ENCODE measurements at places on chromosomes 11 and 22.
A peak's percentile ranks its signal among the peaks of the same experiment; 100 is the strongest.

GRCh38 chr11:31921081-31921480, 110.0 kb upstream of the PAX6 start:
- DNase-seq: no peak

DNA sequence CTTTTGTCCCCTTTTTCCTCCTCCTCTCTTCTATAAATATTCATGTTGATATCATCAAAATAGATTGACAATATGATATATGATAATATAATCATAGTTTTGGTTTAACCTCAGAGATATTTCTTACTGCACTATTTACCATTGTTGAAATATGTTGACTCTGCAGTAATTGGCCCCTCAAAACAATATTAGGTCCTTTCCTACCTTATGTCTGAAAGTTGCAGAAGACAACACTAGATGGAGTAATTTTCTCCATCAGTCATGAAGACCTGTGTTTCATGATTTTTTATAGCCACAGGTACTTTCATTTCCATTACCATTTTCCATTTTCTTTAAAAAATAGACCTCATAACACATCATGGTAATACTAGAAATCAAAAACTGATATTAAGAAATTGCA, 284.4 kb downstream of the LUZP2 start:
- no peak for DNase-seq

DNA sequence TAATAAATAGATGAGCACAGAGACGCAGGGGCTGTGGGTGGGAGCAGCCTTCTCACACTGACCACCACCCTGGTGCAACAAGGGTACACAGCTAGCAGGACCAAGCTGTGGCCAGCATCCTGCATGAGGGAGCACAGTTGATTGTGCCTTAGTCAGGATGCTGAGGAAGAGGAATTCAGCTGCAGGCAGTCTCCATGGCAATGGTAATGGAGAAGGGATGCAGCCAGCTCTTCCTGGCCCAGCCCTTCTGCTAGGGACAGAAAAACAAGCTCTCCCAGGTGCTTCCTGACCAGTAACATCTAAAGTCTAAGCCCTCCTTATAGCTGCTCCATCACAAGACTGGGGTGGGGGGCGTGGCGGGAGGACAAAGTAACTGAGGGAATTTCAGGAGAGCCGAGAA, 363.5 kb downstream of the BUD13 start:
- DNase-seq: no peak

- DNase-seq: no peak
Observed at GRCh38 chr11:7253800-7254199, 2.1 kb downstream of the SYT9 start.

DNA sequence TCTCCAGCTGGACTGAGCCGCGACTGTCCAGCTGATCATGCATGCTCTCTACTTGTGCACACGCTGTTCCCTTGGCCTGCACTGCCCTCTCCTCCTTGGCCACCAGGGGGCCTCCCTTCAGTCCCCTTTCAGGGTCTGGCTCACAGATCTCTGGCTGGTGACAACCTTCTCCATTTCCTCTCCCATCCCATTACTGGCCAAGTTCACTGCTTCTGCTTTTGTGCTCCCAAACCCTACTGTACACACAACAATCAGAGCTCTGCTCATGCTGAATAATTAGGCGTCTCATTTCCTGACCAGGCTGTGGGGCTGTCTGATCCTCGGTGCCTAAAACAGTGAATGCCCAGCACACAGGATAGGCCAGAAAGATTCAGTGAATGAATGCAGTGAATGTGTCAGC, 224.0 kb upstream of the NARS2 start:
- DNase-seq: peak; percentile 82

GRCh38 chr11:10348650-10349280, 43.9 kb downstream of the ADM start:
- DNase-seq: no peak

DNA sequence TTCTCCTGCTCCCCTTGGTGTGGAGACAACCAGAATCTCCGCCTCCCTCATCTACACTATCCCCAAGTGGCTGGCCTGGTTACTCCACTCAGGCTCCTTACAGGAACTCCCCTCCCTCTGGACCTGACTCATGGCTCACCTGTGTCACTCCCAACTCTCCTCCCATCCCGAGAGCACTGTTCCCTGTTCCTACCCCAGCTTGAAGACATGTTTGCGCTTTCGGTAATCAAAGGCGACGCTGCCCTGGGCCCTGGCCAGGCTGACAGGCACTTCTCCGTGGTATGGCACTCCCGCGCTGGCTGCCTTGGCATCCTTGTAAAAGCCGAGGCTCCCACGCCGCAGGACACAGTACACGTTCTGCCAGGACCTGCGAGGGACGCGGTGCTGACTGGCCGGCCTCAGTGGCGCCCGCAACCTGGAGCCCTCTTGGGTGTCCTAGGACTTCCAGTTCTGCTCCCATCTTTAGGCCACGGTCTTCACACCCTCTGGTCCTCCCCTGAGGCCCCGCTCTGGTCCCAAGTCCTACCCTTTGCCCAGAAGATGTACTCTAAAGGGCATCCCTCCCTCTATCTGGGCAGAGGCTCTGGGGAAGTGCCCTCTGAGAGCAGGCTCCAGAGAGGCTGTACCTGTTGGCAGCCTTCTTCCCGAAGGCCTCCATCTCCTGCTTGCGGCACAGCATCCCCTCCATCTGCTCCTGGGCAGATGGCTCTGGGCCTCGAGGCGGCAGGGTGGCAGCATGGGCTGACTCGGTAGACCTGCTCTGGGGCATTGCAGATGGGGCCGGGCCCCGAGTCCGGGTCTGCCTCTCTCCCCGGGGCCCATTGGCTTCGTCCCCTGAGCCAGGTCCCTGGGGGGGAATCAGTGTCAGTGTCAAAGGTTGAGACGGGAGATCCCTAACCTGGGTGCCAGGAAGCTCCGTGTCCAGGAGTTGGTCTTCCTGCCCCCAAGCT, 9.4 kb upstream of the RBM4B start:
- no peak for DNase-seq

DNA sequence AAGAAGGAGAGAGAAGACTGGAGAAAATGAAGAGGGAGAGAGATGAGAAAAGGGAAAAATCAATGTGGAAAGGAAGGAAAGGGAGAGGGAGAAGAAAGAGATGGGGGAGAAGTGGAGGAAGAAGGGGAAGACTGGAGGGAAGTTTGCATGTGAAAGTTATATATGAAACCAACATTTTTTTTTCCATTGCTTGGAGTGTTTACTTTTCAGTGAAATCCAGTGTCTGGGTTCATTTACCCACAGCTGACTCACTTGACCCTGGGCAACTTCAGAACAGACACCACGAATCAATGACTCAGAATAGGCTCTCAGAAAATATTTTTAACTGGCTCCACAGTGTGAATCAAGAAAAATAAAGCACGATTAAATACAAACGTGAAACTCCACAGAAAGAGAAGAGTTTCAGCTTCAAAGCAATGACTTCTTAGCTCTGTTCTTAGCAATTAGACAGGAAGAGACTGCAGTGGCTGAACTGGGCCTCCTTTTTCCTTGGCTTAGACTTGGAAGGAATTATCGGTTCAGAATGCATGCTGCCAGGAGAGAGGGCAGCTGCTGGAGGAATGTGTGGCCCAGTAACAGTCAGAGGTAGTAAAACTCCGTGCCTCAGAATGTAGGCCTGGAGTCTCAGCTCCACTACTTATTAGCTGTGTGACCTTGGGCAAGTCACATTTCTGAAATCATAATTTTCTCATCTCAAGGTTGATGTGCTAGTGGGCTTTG, 237.5 kb downstream of the MIAT start:
- no peak for DNase-seq

GRCh38 chr11:5021996-5022395, 24.3 kb upstream of the OR52J3 start:
- DNase-seq: no peak

- DNase-seq: no peak
Observed at GRCh38 chr11:64334764-64335735, 5.0 kb upstream of the CCDC88B start.

- DNase-seq: no peak
Observed at GRCh38 chr11:26254378-26254777, 77.6 kb upstream of the ANO3 start.

- peak; percentile 52 for DNase-seq
Observed at GRCh38 chr11:62400281-62400680, 18.6 kb upstream of the SCGB1A1 start.

- no peak for DNase-seq
Observed at GRCh38 chr22:39994566-39995392, at the start of gene FAM83F. Gene FAM83F (plus strand): TSS chr22:39994954. CDS start chr22:39995043, 89 bp downstream.

DNA sequence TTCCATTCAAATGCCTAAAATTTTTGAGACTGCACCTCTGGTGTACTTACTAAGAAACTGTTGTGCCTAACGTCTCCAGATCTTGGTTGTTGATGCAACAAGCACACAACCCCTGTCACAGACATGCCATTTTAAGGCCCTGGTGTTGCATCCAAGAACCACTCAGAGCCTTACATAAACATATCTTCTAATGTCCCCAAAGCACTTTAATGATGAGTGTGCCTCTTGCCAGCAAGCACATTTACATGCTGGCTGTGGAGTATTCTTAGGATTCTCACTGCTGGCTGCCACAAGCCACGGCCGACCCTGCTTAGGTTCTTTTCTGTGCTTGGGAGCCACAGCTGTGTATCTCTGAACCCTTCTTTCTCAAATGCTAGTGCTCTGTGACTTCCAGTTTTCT, 201.4 kb downstream of the ADAMTS15 start:
- peak; percentile 22 for DNase-seq

DNA sequence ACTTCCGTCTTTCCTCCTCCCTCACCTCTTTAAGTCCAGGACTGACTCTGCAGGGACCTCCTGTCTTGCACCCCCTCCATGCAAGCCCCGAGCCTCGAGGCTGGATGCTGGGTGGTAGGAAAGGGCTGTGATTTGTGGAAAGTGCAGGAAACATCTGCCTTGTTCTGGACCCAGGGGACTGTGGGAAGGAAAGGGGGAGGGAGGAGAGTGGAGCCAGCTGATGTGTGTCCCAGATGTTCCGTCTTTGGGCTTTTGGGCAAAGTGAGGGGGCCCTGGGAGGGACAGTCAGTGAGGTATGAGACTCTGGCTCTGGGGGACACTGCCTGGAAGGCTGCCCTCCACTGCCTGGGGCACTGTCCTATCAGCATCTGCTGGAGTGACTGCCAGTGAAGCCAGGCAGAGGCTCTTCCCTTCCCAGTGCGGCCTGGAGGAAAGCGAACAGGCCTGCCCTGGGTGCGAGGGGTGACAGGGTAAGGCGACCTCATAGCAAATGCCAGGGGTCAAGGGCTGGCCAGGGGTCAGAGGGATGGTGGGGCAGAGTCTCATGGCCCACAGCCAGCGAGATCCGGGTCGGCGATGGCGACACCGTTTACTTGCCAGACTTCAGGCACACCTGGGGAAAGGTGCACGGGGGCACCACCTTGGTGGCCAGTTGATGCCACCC, 1.7 kb downstream of the MRGPRD start:
- peak; percentile 61 for DNase-seq

DNA sequence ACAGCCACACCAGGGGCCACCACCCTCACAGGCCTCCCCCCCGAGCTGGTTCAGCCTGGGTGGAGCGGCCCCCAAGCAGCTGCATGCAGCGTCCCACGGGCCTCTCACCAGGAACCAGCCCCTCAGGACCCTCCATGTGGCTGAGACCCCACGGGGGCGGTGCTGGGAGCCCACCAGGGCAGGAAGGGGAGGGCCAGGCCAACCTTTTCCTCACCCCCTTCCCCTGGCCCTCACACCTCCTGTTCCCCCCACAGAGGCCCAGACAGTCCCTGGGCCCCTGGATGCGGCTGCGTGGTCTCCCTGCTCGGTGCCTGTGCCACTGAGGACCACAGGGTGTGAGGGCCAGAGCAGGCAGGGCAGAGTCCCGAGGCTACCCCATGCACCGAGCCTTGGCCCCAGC, 46.5 kb downstream of the MOB2 start:
- no peak for DNase-seq

GRCh38 chr11:35043936-35044335, 95.0 kb upstream of the CD44 start:
- no peak for DNase-seq

- DNase-seq: no peak
Observed at GRCh38 chr11:43802509-43802908, 78.1 kb upstream of the ALKBH3 start.

DNA sequence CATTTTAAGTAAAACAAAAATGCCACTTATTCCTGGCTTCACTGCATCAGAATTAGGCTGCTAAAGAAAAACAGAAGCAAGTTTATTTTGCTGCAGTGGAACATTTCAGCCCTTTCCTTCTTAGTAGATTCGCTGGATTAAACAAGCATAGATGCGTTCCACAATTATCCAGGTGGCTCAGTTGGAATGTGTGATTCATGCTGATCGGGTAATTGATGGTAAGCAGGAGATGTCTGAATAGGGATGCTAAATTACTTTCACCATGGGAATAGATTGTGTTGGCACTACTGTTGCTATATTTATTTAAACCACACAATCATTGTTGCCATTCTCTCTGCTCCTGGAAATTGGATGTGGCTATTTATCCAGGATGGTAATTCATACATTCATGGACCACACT, 440.1 kb upstream of the DDI1 start:
- no peak for DNase-seq

DNA sequence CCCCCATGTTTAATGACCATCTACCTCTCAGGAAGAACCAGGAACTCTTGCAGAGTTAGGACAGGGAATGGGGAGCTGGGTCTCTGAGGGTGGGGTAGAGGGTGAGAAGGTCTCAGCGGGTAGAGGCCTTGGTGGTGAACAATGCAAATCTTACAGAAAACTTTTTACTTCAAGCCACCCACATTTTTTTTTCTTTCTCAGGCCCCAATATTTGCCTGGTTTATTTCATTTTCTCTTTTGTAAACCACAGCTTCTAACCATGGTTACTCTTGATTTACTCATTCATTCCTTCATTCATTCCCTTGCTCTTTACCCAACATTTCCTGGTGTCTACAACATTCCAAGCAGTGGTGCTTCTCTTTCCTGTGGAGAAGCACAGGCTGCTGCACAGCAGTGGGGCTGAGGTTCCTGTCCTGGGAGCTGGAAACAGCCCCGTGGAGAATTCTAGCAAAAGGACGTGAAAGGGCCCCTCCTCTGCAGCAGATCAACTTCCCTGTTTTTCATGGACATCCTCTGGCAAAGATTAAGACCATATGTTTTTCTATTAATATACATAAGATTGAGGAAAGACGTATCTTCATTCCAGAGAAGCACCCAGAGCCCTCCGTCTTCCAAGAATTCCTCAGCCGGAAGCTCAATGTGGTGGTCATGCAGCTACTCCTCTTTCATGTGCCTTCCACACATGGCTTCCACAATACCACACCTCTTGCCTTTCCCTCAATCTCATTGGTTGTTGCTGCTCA, 224.4 kb upstream of the SESN3 start:
- DNase-seq: no peak

DNA sequence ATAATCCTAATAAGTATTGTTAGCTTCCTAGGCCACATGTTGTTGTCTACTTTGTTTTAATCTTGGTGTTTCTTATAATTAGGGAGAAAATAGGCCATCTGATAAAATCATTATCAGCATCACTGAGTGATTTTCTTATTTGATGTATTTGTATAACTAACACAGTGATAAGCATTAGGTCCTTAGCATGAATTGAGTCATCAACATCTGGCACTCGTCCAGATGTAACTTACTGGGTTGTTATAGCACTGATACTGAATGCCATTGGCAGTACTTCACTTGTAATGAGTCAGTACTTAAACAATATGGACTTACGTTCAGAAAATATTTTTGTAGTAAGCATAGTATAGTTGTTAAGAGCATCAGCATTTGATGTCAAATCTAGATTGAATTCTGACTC, 16.2 kb downstream of the API5 start:
- DNase-seq: no peak

- DNase-seq: no peak
Observed at GRCh38 chr22:27475548-27475897, 326.0 kb downstream of the MN1 start.
